Effector memory CD4-positive, alpha-beta T cell (primary cell): ENCODE measurements at places on chromosomes 13 and 19.

DNA sequence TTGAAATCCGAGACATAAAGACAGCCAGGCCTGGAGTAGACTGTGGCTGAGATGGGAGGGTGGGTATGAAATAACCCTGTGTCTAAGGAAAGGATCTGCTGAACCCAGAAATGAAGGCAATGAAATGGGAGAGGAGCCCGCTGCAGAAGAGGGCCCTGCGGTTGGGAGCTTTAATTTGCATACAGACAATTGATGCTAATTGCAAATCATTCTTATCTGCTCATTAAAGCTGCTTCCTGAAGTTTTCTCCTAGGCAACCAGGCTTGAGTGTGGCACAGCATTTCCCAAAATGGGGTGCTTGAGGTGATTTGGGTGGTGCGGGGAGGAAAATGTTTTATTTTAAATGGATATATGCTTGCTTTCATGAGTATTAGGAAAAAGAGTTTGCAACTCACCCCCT is 55.4 kb downstream of the DPF1 start:
- no peak for DNase-seq

- DNase-seq: no peak
These were observed 26.3 kb downstream of the SHANK1 start for GRCh38 chr19:50693064-50693975.

GRCh38 chr19:36646746-36647145 is 19.9 kb downstream of the ZNF461 start:
- no peak for DNase-seq

DNA sequence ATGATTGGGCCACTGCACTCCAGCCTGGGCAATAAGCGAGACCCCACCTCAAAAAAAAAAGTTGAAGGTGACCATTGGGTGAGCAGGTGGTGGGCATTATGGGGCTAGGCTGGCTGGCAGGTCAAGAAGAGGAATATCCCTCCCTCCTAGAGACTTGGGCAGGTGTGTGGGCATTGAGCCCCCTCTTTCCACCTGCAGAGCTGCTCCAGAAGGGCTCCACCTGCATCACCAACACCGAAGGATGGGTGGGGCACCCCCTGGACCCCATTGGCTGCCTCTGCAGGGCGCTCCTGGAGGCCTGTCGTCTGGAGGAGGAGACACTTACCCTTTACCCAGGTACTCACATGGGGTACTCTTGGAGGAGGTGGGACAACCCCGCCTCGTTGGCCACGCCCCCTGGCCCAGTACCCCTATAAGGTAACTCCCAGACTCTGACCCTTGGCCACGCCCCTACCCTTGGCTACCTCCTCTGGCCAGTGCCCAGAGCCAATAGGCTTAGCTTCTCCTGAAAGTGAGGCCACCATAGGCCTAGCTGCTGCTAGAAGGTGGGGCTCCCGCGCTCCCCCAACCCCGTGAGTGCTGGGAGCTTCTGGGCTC is 21.9 kb downstream of the ZSWIM4 start:
- no peak for DNase-seq

- no peak for DNase-seq
These were observed 148.7 kb downstream of the VWA8 start for GRCh38 chr13:41812237-41812636.

- DNase-seq: no peak
These were observed 587 bp downstream of the S1PR4 start for GRCh38 chr19:3178973-3179738.

DNA sequence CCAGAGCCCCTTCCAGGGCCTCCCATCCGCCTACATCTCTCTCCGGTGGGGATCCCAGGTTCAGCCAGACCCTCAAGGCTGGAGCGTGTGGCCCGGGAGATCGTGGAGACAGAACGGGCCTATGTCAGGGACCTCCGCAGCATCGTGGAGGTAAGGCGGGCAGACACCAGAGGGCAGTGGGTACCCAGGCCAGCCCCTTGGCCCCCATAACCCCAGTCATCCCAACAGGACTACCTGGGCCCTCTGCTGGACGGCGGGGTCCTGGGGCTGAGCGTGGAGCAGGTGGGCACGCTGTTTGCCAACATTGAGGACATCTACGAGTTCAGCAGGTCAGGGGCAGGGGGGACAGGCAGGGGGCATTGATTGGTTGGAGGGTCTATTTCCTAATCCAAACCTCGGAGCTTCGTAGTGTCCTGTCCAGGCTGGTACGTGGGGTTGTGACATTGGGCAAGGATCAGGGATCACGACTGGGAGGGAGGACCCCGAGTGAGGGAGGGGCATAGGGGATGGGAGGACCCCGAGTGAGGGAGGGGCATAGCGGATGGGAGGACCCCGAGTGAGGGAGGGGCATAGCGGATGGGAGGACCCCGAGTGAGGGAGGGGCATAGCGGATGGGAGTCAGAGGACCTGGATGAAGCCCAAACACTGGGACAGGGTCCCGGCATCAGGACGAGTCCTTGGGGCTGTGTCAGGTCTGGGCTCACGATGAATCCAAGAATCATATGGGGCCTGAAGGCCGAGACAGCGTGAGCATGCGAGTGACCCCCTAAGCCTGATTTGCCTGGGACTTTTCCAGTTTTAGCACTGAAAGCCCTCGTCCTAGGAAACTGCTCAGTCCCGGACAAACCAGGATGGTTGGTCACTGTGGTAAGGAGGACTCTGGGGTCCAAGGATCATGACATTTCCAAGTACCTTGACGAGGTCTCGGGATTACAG is 2.9 kb downstream of the PLEKHG2 start:
- DNase-seq: no peak

GRCh38 chr13:113432506-113433270 is 20.6 kb downstream of the ADPRHL1 start:
- DNase-seq: no peak

GRCh38 chr13:29594303-29594709 is 1.2 kb downstream of the SLC7A1 start:
- DNase-seq: no peak
